ENCODE measurements at places on chromosomes 16 and 17. TPM values are rescaled to one million over a fixed set of nuclear protein-coding genes. Genes with fewer than 3 reads are reported as not detected.

Gene NACA2
- total RNA-seq: not detected

Gene NT5M
- total RNA-seq: 1.5 TPM

Gene ZNF646
- 18.1 TPM for total RNA-seq

Gene HSPB9
- total RNA-seq: not detected

Gene NHERF2
- 349 TPM for total RNA-seq

Gene CCL7
- 3.7 TPM for total RNA-seq

Gene KCNJ12
- 3.0 TPM for total RNA-seq

Gene NPIPA5
- 13.6 TPM for total RNA-seq

GRCh38 chr16:88610080-88610479 lies 28.3 kb upstream of the IL17C start:
- H3K36me3 ChIP-seq: no peaks in the 10 kb centered on the region
- no peak overlapping the region for H3K27ac ChIP-seq
- H3K4me3 ChIP-seq: no peak overlapping the region
- H3K27me3 ChIP-seq: no peaks in the 10 kb centered on the region
- DNase-seq: no peak

DNA sequence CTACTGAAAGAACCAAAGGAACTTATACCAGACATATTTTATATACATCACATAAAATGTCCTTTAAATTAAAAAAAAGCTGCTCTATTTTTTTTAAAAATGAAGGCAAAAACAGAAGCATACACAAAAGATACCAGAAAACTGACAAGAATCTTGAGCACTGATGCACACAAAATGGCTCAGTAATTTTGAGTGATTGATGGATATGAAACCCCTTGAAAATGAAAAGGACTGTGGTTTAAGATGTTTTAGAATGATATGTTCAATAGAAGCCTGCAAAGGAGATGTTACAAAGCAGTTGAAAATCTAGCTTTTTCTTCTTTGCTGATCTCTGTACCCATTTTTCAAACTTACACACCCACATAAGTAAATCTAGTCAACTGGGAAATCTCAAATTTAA lies 2.7 kb downstream of the C16orf87 start:
- H3K4me1 ChIP-seq: no peaks in the 10 kb centered on the region
- H3K27me3 ChIP-seq: no peaks in the 10 kb centered on the region
- DNase-seq: no peak
- H3K4me3 ChIP-seq: no peak overlapping the region

GRCh38 chr16:87812200-87812656 lies 46.4 kb upstream of the KLHDC4 start:
- H3K27me3 ChIP-seq: peaks cover 16% of the 10 kb centered on the region
- H3K27ac ChIP-seq: no peak overlapping the region
- H3K36me3 ChIP-seq: no peaks in the 10 kb centered on the region
- no peak for DNase-seq

DNA sequence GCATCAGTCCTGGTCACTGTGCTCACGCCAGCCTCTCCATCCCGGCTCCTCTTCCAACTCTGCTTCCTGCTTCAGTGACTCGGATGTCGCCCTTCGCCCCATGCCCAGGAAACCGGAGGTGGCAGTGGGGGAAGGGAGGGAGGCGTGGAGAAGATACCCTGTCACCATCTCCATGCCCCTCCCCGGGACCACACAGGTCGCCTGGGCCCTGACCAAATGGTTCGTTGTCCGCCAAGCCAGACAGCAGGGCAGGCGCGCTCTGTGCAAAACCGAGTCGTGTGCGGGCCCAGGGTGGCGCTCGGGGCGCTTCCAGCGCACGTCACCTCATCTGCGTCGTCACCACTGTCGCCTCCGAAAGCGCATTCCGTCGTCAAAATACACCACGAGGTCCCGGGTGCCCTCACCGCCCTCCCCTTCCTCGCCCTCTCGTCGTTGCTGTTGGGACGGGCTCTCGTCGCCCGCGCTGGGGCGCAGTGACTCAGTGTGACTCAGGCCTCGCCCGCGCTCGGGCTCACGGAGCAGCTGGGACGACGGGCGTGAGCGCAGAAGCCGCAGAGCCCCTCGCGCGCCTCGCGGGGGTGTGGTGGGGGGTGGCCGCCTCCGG lies 39.2 kb downstream of the ZNF778 start:
- H3K27ac ChIP-seq: peak overlapping the region; percentile 50
- H3K36me3 ChIP-seq: no peaks in the 10 kb centered on the region
- peak overlapping the region; percentile 44 for H3K4me3 ChIP-seq
- H3K4me1 ChIP-seq: no peaks in the 10 kb centered on the region
- peak; percentile 62 for DNase-seq
- H3K27me3 ChIP-seq: no peaks in the 10 kb centered on the region

DNA sequence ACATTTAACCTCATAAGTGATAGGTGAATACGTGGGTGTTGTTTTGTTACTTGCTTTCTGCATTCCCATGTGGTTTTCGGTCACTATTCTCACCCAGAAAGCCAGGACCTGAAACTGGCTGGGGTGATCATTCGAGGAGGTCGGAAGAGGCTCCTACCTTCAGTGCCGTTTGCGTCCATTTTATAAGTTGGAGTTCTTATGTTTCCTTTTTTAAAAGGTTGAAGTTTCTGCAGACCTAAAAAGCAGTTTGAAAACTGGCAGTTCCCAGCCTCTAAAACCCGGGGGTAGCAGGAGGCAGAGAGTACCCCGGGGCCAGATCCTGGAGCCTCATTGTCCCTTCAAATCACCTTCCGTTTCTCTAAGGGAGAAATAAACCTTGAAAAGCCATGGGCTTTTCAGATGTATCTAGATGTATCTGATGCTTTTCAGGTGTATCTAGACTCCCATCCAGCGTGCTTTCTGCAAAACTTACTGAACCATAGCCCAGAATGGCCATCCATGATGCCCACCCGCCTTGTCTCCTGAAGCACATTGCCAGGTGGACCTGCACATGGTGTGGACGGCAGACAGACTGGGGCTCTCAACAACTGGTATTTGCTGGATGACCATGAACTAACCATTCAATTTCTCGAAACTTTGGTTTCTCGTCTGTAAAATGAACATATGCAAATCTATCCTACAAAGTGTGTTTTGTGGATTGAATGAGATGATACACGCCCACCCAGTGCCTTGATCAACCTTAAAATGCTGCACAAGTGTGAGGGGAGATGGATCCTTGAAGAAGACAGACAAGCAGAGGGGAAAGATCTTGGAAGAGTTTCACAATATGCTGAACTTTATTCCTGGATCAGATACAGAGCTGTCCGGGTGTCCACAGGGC lies 1.3 kb downstream of the NLRC5 start:
- H3K27ac ChIP-seq: peak overlapping the region; percentile 94
- H3K36me3 ChIP-seq: peaks cover 6% of the 10 kb centered on the region
- no peaks in the 10 kb centered on the region for H3K27me3 ChIP-seq
- no peak for DNase-seq
- peak overlapping the region; percentile 77 for H3K4me3 ChIP-seq

GRCh38 chr16:78115659-78116058 lies 16.2 kb downstream of the WWOX start:
- no peak overlapping the region for H3K27ac ChIP-seq
- no peaks in the 10 kb centered on the region for H3K4me1 ChIP-seq
- H3K4me3 ChIP-seq: no peak overlapping the region
- no peaks in the 10 kb centered on the region for H3K27me3 ChIP-seq
- H3K36me3 ChIP-seq: no peaks in the 10 kb centered on the region
- DNase-seq: no peak

DNA sequence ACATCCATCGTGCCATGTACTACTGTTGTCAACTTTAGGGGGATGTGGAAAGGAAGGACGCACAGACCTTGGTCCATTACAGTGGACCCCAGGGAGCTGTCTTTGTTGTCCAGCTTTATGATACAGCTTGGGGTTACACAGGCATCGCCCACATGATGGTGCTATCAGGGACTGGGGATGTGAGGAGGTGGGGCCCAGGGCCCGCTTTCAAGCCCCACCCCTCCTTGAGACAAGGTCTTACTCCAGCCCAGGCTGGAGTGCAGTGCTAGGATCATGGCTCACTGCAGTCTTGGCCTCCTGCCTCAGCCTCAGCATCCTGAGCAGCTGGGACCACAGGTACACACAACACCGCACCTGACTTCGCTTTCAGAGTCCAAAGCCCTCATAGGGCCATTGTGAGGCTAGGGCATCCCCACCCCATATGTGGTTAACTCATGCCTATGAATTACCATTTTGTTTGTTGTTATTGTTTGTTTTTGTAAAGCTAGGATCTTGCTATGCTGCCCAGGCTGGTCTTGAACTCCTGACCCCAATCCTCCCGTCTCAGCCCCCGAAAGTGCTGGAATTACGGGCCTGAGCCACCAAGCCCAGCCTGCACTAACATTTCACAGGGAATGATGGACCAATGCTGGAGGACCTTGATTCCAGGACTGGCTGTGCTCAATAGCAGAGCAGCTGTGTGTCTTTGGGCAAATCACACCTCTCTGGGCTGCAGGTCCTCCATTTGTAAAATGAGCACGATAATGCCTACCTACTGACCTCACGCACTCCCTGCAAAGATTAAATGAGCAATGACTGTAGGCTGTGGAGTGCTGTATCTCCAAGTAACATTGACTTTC lies 17.2 kb downstream of the ST3GAL2 start:
- H3K27ac ChIP-seq: peak overlapping the region; percentile 90
- H3K4me1 ChIP-seq: peaks cover 90% of the 10 kb centered on the region
- no peak overlapping the region for H3K4me3 ChIP-seq
- H3K36me3 ChIP-seq: no peaks in the 10 kb centered on the region
- no peak for DNase-seq
- H3K27me3 ChIP-seq: no peaks in the 10 kb centered on the region

- peaks cover 7% of the 10 kb centered on the region for H3K27me3 ChIP-seq
- peaks cover 6% of the 10 kb centered on the region for H3K4me1 ChIP-seq
- DNase-seq: no peak
- no peak overlapping the region for H3K4me3 ChIP-seq
Observed at GRCh38 chr17:37834168-37834567, 89.3 kb upstream of the HNF1B start.

- H3K27ac ChIP-seq: no peak overlapping the region
- peaks cover 16% of the 10 kb centered on the region for H3K27me3 ChIP-seq
- H3K4me3 ChIP-seq: no peak overlapping the region
Observed at GRCh38 chr17:27950995-27951394, 57.8 kb upstream of the LYRM9 start.

DNA sequence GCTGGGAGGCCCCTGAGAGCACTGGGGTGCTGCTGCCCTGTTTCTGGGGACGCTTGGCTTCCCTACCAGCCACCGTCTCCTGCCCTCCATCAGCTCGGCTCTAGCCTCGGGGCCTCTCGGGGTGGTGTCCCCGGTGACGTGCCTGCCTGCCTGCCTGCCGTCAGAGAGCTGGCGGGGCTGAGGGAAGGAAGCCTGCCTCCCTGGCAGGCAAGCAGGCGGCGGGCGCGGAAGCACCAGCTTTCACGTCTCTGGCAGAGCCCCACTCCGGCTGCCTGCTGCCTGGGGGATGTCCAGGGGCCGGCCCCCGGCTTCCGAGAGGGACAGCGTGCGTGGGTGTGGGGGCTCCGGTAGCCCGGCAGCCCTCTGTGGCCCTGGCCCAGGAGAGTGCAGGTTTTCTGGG lies 9.3 kb downstream of the CENPX start:
- H3K4me1 ChIP-seq: no peaks in the 10 kb centered on the region
- no peak overlapping the region for H3K4me3 ChIP-seq
- H3K27ac ChIP-seq: peak overlapping the region; percentile 72
- H3K27me3 ChIP-seq: no peaks in the 10 kb centered on the region
- DNase-seq: no peak

GRCh38 chr17:64657610-64658125 lies 4.4 kb downstream of the SMURF2 start:
- no peaks in the 10 kb centered on the region for H3K27me3 ChIP-seq
- peaks cover 20% of the 10 kb centered on the region for H3K4me1 ChIP-seq
- no peak overlapping the region for H3K4me3 ChIP-seq
- no peak for DNase-seq
- H3K36me3 ChIP-seq: no peaks in the 10 kb centered on the region

GRCh38 chr17:72069586-72070202 lies 51.1 kb upstream of the SOX9 start:
- no peak overlapping the region for H3K27ac ChIP-seq
- H3K4me1 ChIP-seq: no peaks in the 10 kb centered on the region
- no peaks in the 10 kb centered on the region for H3K27me3 ChIP-seq
- H3K4me3 ChIP-seq: no peak overlapping the region
- no peak for DNase-seq

- no peak overlapping the region for H3K4me3 ChIP-seq
- H3K4me1 ChIP-seq: no peaks in the 10 kb centered on the region
- H3K27ac ChIP-seq: no peak overlapping the region
- H3K27me3 ChIP-seq: no peaks in the 10 kb centered on the region
- no peak for DNase-seq
Observed at GRCh38 chr16:79843631-79844043, 243.1 kb upstream of the MAF start.

DNA sequence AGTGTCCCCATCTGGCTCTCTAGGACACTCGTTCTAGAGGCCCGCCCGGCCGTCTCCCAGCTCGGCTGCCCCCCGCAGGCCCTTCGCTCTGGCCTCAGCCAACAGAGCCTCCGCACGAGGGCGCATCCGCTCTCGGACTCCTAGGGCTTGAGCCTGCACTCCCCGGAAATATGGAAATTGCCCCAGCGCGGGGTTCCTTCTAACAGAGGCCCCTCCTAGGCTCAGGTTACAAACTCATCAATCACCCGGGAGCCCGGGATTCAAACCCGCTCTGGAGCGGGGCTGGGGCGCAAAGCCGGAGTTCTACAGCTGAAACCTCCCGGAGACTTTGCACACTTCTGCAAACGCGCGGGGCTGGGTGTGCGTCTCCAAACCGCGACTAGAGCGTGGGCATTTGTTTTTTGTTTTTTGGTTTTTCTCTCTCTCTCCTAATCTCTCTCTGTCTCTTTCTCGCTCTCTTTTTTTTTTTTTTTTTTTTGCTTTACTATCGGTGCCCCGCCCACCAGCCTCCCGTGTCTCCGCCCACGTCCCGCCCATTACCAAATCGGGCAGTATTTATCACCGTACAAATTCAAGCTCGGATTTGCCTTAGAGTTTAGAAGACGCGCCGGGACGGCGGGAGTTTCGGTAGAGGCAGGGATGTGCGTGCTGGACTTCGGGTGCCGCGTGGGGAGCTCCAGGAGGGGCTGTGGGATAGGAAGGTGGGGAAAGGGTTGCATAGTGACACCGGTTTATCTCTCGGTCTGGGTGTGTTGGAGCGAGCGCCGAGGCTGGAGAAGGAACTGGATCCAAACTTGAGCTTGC lies 2.4 kb upstream of the FOXL1 start:
- DNase-seq: peak; percentile 84
- H3K27me3 ChIP-seq: peaks cover 47% of the 10 kb centered on the region
- H3K36me3 ChIP-seq: no peaks in the 10 kb centered on the region
- no peak overlapping the region for H3K27ac ChIP-seq
- peak overlapping the region; percentile 21 for H3K4me3 ChIP-seq
- H3K4me1 ChIP-seq: peaks cover 5% of the 10 kb centered on the region
